ENCODE measurements at places on chromosomes 5 and 9.

GRCh38 chr5:173420108-173420507 is 91.9 kb upstream of the STC2 start:
- peak; percentile 20 for DNase-seq

DNA sequence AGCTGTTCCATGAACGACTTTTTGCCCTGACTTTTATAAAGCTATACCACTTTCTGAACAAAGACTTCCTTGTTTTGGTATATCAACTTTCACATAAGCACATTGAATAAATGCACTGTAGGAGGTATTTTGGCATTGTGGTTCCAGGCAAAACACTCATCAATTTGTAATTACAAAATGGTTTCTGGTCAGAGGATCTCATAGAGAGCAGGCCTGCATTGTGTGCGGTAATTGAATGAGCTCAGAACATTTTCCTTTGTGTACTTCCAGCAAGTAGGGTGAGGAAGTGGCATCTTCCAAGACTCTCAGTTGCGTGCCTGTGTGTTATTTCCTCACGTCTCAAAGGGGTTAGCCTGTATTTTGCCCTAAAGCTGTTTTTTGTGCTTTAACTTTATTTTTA is 89.2 kb downstream of the PDE6A start:
- no peak for DNase-seq

GRCh38 chr9:122347348-122348287 is 23.2 kb upstream of the PTGS1 start:
- no peak for DNase-seq

GRCh38 chr5:107389130-107389774 is 281.5 kb downstream of the EFNA5 start:
- no peak for DNase-seq

- DNase-seq, result no peak
These were observed 27.7 kb downstream of the SAR1B start for GRCh38 chr5:134604908-134605307.

DNA sequence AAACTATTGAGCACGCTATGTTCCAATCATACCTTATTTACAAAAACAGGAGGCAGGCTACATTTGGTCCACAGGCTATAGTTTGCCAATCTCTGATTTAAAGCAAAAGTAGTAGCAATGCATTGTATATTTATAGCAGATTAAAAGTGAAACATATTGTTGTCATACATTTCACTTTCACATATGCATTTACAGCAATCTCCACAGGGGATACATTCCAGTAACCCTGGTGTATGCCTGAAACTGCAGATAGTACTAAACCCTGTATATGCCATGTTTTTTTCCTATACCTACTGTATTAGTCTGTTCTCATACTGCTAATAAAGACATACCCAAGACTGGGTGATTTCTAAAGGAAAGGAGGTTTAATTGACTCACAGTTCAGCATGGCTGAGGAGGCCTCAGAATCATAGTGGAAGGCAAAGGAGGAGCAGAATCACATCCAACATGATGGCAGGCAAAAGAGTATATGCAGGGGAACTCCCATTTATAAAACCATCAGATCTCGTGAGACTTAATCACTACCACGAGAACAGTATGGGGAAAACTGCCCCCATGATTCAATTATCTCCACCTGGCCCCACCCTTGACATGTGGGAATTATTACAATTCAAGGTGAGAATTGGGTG is 5.9 kb upstream of the CSF1R start:
- DNase-seq, result no peak

DNA sequence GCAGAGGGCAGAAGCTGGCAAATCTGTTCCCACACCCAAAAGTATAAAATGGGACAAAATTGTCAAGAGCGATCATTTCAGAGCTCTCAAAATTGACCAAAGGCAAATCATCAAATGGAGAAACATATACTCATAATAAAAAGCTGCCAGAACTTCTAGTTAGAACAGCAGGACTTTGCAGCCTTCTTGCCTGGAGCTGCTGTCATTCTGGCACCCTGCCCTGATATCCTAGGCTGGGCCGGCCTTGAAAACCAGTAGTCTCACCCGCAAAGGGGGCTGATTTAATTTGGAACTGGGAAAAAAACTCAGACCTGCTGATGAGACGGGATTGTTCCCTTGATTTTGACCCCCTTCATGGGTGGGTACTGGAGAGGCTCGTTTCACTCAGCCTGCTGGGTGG is 18.5 kb downstream of the OR2V1 start:
- DNase-seq, result no peak
